ENCODE measurements at places on chromosomes 7 and 10. TPM values are rescaled to one million over a fixed set of nuclear protein-coding genes. Genes with fewer than 3 reads are reported as not detected.

CYP3A7 gene
- 0.30 TPM for total RNA-seq

GRID2IP gene
- not detected for total RNA-seq

CH25H gene
- total RNA-seq, result not detected

LDB3 gene
- total RNA-seq, result 0.30 TPM

SEMA4G gene
- total RNA-seq, result 1.2 TPM

FRMPD2 gene
- total RNA-seq, result 0.09 TPM

CFAP43 gene
- 0.18 TPM for total RNA-seq

HKDC1 gene
- total RNA-seq, result 0.59 TPM

AGMO gene
- total RNA-seq, result under 0.01 TPM

LRRN3 gene
- total RNA-seq, result 3.2 TPM

TAS2R4 gene
- 1.4 TPM for total RNA-seq

ZNF467 gene
- 0.59 TPM for total RNA-seq

SPDYE5 gene
- total RNA-seq, result not detected

CYP17A1 gene
- not detected for total RNA-seq

TUBAL3 gene
- not detected for total RNA-seq

NUTM2E gene
- total RNA-seq, result not detected

CFAP69 gene
- total RNA-seq, result 5.0 TPM

HSPB1 gene
- 52.2 TPM for total RNA-seq

CSGALNACT2 gene
- 20.5 TPM for total RNA-seq

ARMH3 gene
- 11.7 TPM for total RNA-seq

LIPM gene
- total RNA-seq, result not detected

CAV1 gene
- 57.0 TPM for total RNA-seq

FAM237B gene
- not detected for total RNA-seq

RNF32 gene
- 0.69 TPM for total RNA-seq

Data from smooth muscle cell of the umbilical artery (primary cell).